GM04503 (cell line): ENCODE measurements at places on chromosomes 5 and 9.

- no peak for DNase-seq
These were observed 25.9 kb upstream of the ADAMTS2 start for GRCh38 chr5:179371121-179371510.

DNA sequence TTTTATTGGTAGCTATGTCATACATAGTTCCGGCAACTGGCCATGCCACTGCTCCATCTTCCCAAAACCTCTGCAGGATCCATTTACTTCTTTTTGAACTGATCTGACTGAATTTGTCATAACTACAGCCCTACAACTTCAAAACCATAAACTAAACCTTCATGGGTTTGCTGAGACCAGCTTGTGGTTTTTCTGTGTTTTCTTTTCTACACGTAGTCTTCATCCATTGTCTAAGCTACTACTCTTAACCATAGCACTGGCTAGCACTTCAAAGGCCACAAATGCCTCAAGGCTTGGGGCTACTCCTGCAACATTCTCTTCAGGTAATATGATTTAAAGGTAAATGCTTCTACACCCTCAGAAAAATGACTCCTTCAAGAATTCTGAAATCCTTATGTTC lies 9.0 kb upstream of the KIF2A start:
- DNase-seq = no peak

DNA sequence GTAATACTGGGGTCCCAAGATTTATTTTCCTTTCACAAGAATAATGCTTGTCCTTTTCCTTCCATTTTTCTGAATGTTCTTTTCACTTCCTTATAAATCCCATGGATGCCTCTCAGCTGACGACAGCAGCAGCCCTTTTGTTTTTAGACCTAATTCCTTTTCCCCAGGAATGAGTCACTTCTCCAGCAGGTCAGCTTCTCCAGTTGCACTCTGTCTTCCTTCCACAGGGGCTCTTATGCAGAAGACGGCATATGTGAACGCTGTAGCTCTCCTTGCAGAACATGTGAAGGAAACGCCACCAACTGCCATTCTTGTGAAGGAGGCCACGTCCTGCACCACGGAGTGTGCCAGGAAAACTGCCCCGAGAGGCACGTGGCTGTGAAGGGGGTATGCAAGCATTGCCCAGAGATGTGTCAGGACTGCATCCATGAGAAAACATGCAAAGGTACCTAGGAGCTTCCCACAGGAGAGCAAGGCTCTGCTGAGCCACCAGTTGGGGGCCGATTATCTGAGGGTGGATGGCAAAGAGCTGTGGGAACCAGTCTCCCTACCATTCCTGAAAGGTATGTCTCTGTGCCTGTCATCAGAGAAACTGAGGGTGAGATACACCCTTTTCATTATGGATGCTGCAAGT lies 72.9 kb downstream of the RFK start:
- DNase-seq = no peak

- DNase-seq = no peak
These were observed at the start of gene DND1 for GRCh38 chr5:140673187-140673976. Gene DND1, minus strand, starts transcription at chr5:140673576. Its CDS starts 34 bp downstream, at chr5:140673542.

DNA sequence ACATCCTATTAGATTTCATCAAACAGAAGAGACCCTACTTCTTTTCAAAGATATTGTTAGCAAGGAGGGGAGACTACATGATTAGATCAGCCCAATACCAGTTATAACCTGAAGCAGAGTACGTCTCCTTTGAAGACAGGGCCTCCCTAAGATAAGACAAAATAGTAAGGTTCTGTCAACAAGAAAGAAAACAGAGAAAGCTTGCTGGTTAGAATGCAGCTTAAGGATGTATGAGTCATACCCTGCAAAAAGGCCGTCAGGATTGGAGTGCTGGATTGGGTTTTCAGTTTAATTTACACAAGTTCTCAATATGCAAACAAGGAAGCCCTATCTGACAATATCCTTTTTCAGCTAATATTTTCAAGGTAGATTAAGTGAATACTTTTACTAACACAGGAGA lies 1581.2 kb upstream of the WWC1 start:
- DNase-seq = no peak

- DNase-seq = no peak
These were observed 52.7 kb downstream of the ALG2 start for GRCh38 chr9:99169086-99169485.

DNA sequence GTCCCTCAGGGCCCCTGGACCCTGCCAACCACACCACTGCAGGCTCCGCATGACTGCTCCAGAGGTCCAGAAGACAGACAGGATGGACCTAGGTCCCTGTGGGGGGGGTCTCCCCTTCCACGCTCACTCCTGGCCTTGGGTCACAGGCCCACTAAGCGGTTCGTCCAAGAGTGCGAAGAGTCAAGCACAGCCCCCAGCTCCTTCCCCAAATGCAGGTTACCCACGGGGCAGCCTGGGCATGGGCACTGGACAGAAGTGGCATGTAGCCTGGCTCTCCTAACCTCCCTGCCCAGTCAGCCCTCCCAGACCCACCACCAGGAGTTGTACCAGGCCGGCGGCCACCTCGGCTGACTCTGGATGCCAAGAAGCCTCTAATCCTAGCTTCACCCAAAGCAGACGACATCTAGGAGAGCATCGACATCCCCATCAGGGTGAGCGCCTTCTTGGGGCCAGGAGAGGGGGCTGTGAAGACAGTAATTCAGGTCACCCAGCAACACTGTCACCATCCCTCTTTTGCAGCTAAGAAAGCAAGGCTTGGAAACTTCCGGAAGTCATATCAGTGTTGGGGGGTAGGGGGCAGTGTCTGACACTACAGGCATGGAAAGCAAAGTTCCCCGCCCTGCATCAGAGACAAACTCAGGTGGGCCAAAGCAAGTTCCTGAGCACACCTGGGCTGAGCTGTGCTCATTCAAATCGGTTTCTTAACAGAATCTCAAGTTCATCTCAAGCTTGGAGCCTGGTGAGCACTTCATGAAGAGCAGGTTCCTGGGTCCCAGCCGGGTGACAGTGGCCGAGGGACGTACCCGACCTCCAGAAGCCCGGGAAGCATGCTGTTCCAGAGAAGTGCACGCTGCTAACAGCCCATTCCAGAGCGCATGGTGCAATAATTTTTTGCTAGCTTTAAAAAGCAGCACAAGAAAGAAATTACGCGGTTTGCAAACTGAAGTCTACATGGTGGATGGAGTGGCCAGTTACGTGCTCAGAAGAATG lies 68.7 kb downstream of the SEMA4D start:
- no peak for DNase-seq

DNA sequence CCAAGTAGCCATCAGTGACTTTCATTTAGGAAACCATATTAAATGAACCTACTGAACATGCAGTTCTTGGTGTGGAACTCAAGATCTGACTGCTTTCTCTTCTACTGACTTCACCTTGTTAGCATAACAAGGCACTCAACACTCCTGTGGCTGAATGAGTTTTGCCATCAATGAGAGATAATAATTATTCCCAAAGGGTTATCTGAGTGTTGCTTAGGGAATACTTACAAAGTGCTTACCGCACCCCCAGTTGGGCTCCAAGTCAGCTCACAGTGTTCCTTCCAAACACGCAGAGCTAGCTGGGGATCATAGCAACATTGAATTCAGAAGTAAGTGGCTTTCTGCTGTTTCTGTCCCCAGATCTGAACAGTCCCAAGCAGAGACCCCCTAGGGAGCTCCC lies 182.9 kb downstream of the SREK1 start:
- no peak for DNase-seq

DNA sequence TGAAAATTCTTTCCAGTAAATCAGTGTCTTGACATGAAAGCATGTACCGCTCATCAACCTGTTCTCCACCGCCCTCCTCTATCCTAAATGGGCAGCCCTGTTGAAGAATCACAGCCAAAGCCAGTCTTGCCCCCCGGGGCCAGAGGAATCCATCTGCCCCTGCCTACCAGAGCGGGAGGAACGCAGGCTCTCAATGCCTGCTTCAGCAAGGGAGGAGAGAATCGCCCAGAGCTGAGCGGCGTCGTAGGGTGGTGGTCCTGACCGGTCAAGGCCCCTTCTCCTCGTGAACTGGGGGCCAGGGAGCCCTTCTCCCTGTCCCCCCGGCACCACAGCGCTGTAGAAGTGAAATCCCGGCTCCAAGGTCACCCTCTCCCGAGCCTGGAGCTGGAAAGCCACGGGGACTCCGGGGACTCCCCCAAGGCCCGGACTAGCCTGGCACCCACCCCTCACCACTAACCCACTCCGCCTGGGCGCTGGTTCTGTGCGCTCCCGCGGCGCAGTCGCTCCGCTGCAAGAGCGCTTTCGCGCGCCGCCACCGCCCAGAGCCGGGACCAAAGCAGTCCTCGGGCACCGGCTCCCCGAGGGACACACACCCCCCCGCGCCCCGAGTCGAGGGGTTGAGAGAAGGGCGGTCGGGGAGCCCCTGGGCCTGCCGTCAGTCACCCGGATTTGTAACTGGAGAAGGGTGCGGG lies 718 bp upstream of the TMEM215 start:
- DNase-seq = no peak

DNA sequence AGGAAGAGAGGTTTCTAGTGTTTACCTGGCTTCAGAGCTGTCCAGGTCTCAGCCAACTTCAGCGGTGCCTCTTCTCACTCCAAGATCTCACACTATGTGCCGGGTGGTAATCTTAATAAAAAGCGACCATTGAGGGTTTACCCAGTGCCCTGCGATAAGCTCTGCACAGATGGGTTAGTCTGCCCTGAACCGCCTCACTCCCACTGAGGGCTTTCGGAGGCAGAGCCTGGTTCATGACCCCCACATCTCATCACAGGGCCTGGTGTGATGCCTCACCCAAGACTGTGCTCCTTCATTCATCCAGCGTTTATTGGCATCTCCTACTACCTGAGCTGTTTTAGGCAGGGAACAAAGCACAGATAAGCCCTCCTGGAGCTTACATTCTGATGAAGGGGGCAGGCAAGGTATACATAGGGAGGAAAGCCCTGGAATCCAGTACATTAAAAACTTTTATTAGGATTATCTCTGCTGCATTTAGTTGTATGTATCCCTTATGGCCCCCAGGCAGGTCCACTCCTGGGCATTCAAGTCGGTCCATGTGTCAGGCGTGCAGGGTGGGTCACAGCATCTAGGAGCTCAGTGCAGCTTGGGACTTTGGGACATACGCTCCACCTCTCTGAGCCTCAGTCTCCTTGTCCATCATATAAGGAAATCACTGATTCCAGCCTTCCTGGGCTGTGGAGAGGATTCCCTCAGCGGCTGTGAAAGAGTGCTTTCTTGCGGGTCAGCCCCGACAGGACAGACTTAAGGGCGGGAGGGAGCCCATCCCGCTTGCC lies 613 bp upstream of the COL15A1 start:
- no peak for DNase-seq

DNA sequence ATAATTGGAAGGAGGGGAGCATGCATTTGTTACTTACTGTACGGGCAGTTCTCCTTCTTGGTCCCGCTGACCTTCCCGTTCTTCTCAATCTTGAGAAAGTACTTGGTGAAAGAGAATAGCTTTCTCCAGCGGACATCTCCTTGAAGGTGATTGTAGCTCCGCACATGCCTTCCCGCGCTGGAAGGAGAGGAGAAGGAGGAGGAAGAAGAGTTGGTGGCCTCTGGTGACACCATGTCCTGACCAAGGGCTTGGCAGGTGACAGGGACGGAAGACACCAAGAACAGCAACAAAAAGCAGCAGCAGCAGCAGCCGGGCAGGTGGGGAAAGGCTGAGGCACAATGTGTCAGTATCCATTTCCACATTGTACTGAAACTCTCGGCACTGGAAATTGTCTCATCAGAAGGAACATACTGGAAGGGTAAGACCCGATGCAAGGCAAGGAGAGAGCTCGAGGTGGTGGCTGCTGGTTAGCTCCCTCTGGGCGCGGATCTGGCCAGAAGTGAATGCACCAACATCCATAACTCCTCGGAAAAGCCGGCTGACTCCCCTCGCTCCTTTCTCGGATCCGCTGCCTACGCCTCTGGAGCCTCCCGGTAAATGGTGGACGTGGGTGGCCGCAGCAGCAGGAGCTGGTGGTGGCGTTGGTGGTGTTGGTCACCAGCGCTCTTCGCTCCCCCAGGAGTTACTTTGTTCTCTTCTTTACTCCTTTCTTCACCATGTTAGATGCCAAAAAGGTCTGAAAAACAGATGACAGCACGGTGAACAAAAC lies 715 bp downstream of the FGF10 start:
- no peak for DNase-seq

GRCh38 chr9:120362446-120362845 lies 217.5 kb downstream of the CDK5RAP2 start:
- no peak for DNase-seq
